ENCODE measurements at places on chromosomes 1 and 21. TPM values are rescaled to one million over a fixed set of nuclear protein-coding genes. Genes with fewer than 3 reads are reported as not detected.
A peak's percentile ranks its signal among the peaks of the same experiment; 100 is the strongest.

- peak; percentile 52 for DNase-seq
These were observed 776 bp downstream of the KDM1A start for GRCh38 chr1:23019863-23020625.

Gene EPHB2
- total RNA-seq = 0.53 TPM

DNA sequence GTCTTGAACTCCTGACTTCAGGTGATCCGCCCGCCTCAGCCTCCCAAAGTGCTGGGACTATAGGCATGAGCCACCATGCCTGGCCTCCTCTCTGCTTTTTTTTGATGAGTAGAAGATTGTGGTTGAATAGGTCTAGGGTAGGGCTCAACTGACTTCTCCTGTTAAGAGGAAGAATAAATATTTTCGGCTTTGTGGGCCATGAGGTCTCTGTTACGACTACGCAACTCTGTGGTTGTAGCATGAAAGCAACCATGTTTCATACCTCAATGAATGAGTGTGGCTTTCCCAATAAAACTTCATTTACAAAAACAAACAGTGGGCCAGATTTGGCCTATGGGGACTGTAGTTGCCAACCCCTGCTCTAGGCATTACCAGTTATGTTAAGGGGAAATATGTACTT lies 67.8 kb downstream of the NID1 start:
- no peak for DNase-seq

GRCh38 chr1:98675282-98675681 lies 13.8 kb downstream of the SNX7 start:
- DNase-seq = no peak

DNA sequence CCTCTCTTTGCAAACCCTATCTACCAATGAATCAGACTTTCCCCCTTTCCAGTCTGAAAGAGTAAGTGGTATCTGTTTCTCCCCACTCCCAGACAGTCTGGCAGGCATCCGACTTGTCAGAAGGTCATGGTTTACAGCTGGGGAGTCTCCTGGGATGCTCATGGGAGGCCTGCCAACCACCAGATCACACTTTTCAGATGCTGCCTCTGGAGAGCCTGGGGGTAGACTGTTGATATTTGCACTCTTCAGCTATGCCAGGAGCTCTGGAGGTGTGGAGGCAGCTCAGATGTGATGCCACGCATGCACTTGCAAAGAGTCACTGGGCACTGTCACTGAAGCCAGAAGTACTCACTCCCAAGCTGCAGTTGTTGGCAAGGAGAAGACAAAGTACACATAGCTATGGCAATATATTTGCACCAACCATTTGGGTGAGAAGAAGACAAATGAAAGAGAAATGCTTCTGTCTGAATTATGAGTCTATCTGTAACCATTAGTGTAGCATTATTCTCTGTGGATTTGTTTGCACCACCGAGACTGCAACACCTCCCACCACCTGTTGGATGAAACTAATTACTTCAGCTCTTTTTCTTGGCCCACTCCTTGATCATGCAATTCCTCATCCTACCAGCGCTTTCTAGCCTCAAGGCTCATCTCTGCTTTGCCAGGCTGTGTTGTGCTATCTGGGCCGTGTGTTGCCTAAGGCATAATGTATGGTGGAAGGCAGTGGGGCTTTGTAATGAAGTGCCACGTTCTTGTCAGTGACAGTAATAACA lies 133.0 kb upstream of the SPAG17 start:
- no peak for DNase-seq

Gene SH2D2A
- total RNA-seq = 2.1 TPM

- DNase-seq = no peak
These were observed 299.9 kb downstream of the TM2D1 start for GRCh38 chr1:61425040-61425439.

DNA sequence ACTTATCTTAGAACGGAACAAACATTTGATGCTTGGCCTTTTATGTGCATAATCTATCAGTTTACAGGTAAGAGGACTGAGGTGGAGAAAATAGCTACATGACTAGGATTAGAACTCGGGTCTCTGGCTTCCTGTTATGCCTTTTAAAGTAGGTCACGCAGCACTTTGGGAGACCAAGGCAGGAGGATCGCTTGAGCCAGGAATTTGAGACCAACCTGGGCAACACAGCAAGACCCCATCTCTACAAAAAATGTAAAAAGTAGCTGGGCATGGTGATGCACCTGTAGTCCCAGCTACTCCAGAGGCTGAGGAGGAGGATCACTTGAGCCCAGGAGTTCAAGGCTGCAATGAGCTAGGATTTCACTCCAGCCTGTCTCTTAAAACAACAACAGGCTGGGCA lies 81.9 kb upstream of the AKT3 start:
- DNase-seq = no peak

DNA sequence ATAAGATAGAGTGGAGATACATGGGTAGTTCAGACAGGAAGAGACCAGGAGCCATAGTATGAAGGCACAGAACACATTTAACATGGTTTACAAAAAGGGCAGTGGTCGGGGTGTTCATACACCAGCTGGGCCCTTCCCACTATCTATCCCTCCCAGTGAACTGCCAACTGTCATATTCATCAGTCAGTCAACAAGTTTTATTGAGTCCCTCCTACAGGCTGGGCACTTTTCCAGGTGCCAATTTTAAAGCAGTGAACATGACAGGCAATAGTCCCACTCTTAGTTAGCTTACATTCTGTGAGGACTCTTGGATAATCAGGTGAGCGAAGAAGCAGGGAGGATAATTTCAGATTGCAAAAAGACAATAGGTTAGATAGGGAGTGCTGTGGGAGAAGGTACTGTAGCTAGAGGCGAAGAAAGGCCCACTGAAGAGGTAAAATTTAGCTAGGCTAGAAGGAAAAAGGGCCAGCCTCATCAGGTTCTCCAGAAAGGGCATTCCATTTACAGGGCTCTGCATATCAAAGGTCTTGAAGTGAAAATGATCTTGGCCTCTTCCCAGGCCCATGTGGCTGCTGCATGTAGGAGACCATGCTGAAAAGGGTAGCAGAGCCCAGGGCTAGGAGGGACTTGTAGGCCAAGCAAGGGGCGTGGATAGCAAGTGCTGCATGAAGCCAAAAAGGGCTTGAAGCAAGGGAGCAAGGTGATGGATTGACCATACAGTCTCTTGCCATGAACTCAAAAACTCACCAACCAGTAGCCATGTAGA lies 274.7 kb upstream of the SNX7 start:
- DNase-seq = no peak
